ENCODE measurements at places on chromosomes 1 and 21.

DNA sequence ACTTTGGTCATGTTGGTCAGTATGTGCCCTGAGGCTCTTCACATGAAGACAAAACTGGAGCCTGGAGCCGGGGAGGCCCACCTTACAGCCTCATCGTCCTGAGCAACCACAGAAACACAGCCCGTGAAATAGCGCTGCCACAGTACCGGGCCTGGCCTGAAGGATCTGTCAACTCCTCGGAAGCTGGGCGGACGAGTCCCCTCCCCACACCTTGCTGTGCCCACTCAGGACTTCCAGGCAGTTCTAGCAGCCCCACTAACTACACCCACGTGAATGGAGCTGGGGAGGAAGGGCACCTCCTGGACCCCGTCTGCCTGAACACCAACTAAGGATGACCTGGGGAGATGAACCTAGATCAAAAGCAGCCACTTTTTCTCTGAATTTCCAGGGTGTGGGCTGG lies 24.7 kb downstream of the SDE2 start:
- DNase-seq: no peak

GRCh38 chr1:61094677-61095469 lies 12.5 kb downstream of the NFIA start:
- no peak for DNase-seq

DNA sequence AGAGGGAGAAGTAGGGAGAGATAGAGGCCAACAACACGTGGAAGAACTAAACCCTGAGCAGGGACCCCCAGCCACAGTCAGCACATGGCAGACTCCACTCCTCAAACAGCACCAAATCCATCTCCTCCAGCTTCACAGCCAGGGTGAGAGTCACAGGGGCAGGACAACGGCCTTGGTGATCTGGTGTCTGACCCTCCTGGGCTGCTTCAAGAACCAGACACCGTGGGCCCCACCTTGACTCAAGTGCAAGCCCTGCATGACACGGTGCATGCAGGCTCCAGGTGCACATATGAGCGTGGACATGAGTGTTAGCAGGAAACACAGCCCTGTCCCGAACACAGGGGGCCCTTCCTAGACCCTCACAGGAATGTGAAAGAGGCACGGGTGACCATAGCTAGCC lies 21.9 kb downstream of the S100A7 start:
- DNase-seq: no peak

- DNase-seq: no peak
Measured at GRCh38 chr1:220544901-220545303, 17.0 kb downstream of the MARK1 start.

DNA sequence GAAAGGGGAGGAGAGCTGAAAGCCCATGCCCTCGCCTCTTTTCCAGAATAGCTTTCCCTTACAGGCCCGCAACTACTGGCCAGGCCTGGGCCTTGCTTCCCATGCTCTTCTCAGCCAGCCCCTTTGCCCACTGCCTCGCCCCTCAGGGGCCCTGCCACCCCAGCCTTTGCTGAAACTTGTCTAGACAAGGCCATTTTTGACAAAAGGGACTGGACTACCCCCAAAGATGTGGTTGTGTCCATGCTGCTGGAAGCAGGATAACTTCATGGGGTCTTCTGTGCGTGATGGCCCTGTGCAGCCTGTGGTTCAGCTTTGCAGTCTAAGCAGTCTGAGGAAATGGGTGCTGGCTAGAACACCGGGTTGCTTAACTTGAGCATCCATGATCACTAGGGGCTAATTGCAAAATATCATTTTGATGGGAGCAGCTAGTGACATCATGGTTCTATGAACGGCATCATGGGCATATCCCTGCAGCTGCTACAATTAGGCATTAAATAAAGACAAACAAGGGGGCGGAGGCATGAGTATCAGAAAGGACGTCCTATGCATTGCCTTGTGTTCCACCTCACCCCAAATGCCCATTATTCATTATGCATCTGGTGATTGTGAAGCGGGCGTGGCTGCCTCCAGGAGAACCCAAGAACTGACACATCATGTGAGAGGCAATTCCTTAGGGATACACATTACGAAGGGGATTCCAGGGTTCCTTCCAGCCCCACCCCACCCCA lies 36.8 kb downstream of the NTPCR start:
- DNase-seq: no peak

DNA sequence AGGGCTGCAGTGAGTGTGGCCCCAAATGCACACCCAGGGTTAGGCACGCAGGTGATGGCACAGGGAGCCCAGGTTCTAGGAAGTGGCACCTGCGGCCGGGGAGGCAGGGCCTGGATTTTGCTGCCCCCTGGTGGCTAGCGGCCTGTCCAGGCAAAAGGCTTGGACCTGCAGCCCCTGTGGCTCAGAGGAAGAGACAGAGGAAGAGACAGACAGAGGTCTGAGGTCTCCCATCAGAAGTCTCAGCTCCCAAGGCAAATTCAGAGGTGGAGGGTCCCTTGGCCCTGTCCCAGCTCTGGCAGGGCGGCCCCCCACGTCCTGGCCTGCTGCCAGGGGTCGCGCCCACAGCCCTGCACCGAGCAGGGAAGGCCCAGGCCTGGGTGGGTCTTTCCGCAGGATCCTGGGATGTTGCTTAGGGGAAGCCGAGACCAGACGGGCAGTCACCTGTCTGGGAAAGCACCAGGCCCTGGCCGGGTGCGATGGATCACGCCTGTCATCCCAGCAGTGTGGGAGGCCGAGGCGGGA lies 8.0 kb upstream of the TNFRSF14 start:
- peak; percentile 68 for DNase-seq

- no peak for DNase-seq
Measured at GRCh38 chr1:64686828-64687724, 57.8 kb upstream of the RAVER2 start.

GRCh38 chr1:2585318-2586092 lies 1.1 kb upstream of the PRXL2B start:
- DNase-seq: peak; percentile 25

DNA sequence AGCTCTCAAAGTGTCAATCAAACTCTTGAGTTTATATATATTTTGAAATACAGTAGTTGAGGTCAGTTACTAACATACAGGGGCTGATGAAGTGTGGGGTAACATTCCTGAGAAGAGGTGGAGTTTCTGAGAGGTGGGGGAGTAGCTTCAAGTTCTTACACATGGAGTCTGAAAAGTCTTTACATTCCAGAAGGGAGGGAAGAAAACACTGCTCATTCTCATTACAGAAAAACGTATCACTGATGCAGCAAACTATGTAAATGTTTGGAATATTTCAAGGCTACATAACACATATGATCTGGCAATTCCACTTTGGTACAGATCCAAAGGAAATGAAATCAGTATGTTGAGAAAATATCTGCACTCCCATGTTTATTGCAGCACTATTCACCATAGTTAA lies 1065.8 kb upstream of the B3GALT2 start:
- no peak for DNase-seq

DNA sequence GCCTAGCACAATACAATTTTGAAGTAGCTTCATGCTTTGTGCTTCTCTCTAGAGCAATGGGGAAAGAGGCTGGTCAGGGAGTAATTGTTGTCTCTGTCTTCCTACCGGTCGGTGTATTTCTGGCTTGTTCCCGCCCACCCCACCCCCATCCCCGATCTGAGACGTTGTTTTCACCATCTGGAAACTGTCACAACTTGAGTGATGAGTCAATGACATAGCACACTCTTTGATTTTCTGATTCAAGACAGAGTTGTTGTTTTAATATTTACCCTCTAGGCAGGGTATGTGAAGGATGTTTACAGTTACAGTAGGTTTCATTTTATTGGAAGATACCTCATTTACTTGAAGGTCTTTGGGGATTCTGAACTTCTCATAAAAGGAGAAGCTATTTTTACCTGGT lies 7.0 kb downstream of the IL12RB2 start:
- no peak for DNase-seq

DNA sequence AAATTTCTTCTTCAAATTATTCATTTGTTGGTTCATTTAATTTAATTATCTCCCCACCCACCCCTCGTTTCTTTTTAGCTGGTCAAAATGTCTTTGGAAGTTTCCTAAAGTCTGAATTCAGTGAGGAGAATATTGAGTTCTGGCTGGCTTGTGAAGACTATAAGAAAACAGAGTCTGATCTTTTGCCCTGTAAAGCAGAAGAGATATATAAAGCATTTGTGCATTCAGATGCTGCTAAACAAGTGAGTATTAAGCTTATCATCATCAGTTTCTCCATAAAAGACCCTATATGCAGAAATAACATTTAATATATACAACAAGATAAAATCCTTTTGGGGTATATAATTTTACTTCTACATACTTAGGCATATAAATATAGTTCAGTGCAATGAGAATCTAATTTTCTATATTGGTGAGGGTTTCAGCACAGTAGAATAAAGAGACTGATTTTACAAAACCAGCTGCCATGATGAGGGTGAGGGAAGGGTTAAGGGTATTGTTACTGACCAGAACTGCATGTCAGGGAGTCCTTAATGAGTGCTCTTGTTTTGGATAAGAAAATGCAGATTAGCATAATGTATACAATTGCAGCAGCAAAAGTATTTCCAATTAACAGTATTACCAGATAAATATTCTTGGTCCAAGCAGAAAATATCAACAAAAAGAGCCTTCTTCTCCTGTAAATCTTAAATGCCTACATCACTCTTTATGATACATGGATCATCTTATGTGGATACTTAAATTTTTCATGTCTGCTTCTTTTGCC lies 2.8 kb downstream of the RGS1 start:
- DNase-seq: no peak

DNA sequence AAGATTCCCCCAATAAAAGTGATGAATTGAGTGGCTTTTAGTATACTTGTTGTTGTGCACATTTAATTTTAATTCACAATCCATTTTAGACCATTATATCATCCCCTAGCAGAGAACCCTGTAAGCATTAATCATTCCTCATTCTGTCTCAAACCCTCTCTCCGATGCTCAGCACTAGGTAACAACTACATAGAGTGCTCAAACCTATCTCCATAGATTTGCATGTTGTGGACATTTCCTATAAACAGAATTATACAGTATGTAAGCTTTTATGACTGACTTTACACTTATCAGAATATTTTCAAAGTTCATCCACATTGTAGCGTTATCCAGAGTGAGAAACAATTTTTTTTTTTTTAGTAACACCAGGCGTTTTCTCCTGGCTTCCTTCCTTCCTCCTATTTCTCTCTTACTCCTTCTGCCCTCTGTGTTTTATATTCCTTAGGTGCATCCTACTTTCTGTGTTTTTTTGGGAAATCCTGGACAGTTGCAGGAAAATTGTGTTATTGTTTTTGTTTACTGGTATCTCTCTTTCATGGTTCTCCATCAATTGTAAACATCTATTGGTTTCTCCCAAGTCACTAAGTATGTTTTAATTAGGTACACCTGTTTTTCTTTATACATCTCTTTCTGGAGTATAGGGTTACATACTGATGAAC lies 1528.0 kb upstream of the TPTE start:
- no peak for DNase-seq

DNA sequence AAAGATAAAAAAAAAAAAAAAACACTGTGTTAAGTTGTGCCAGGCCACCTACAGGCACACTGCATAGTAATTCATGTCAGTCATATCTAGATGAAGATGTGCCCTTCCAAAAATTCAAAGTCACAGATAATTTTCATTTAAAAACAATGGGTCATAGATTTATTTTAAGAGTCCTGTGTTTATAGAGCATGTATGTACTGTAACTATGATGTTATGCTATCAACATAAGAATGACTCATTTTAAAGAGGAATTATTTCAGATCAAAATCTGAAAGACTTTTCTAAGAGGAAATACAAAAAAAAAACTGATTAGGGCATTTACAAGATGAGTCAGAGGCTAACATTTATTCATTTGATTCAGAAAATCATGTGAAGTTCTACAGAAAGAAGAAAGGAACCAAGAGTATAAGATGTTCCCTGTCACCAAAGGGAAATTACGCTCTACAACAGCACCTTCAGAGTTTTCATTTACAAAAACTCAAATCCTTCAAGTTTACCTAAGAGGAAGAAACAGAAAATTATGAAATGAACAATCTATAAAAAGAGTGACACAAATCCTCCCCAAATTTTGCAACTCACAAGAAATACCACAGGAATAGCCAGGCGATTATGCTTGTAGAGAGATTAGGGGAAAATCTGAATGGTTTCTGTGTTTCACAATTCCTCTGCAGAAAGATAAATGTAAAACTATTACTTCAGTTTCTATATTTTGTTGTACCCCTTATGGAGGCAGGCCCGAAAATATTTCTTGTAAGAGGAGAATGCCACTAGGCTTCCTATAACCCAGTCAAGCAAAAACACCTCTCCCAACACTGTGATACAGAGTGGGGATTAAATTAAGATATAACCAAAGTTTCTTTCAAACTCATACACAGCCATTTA lies 13.8 kb downstream of the TP53BP2 start:
- DNase-seq: no peak

DNA sequence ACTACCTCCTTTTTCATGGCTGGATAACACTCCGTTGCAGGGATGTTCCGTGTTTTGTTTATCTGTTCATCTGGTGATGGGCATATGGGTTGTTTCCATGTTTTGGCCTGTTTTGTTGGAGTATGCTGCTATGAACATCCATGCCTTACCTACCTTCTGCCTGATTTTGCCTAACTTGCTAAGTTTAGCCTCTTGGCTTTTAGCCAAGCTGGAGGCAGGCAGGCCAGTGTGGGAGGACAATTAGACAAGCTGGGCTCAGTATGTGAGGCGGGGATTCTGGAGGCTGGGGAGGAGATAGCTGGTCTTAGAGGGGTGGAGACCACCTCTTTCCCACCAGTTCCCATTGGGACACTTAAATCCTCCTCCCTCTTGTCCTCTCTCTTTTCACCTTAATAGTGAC lies 98.4 kb upstream of the WNT4 start:
- no peak for DNase-seq

DNA sequence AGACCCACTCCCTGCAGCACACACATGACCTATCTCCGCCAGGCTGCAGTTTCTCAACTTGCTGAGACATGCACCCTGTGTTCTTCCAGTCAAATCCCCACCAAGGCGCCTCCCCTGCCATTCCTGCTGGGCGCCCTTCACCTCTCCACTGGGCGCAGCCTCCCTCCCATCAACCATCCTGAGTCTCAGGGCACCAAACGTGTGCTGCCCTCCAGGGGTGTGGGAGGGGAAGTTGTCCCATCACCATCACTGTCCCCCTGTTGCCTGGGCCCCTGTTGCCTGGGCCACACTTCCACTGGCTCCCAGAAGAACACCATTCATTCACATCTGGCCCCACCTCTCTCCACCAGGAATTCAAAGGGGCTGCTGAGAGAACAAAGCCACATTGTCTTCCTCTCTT lies 44.9 kb upstream of the EFHD2 start:
- DNase-seq: no peak

DNA sequence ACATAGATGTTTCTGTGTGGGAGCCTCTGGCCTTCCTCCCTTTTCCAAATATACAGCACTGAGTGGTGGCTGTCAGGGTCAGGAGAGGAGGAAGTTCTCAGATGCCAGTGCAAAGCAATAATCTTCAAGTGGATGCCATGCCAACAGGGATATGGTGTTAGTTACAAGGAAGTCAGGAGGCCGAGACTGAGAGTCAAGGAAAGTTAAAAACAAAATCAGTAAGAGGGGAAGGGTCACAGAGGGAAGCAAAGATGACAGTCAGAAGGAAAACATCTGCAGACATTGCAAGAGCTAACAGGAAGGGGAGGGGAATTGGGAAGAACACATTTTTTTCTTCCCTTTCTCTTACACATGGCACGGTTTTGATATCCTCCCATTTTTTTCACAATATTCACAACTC lies 691.4 kb downstream of the ADGRL2 start:
- no peak for DNase-seq
